ENCODE measurements at places on chromosomes 5 and 9.

GRCh38 chr5:120457839-120458507, 6.1 kb upstream of the PRR16 start:
- DNase-seq: no peak

GRCh38 chr5:128213340-128213739, 129.8 kb downstream of the SLC12A2 start:
- no peak for DNase-seq

DNA sequence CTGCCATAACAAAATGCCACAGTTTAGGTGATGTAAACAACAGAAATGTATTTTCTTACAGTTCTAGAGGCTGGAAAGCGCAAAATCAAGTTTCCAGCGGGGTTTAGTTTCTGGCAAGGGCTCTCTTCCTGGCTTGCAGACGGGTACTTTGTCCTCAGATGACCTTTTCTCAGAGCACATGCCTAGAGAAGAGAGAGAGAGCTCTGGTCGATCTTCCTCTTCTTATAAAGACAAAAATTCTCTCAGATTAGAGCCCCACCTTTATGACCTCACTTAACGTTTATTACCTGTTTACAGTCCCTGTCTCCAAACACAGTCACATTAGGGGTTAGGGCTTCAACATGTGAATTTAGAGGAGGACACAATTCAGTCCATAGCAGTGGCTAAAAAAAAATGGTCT, 119.7 kb downstream of the CETN3 start:
- no peak for DNase-seq

- no peak for DNase-seq
These were observed 307.8 kb downstream of the RAB3C start for GRCh38 chr5:58890701-58891085.

DNA sequence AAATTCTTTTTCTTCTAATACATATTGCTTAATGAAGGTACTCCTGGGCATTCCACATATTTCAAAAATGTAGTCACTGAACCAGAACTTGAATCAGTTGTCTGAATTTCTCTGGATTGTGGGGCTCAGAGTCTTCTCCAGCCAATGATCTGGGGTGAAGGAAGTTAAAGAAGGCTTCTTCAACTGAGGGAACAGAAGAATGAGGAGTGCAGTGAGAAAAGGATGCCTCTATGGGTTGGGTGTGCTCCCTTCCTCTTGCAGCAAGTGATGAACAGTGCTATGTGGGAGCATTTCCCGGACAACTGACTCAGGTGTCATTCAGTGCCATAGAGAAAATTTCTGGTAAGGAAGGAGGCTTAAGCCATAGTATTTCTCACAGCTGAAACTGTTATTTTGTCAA, 7.9 kb downstream of the LNPEP start:
- DNase-seq: no peak

GRCh38 chr9:107942856-107943255, 453.3 kb upstream of the KLF4 start:
- DNase-seq: no peak

DNA sequence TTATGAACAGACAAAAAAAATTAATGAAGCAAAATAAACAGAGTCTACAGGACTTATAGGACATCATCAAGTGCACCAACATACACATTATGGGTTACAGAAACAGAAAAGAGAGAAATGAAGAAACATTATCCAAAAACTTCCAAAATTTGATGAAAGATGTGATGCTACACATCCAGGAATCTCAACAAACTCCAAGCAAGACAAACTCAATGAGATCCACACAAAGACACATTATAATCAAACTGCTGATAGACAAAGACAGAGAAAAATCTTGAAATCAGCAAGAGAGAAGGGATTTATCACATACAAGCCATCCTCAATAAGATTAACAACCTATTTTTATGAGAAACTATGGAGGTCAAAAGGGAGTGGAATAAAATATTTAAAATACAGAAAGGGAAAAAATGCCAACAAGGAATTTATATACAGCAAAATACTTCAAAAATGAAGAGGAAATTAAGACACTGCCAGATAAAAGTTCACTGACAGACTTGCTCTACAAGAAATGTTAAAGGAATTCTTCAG, 101.0 kb downstream of the NR2F1-AS1 start:
- no peak for DNase-seq

DNA sequence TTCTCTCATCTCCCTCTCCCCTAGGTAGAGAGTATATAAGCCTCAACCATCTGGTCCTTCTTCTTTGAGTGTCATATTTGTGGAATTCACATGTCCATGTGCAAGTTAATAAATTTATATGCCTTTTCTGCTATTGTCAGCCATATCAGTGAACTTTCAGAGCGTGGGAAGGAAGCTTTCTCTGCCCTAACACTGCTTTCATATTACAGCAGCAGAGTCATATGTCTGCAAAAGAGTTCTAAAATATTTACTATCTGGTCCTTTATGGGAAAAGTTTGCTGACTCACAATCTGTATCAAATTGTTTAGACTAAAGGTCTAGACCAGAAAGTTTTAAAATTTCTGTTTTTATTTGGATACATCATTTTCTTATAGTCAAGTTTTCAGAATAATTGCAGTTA, 669.0 kb downstream of the LRRC70 start:
- DNase-seq: no peak

GRCh38 chr9:131366761-131367401, 27.0 kb upstream of the PRRC2B start:
- DNase-seq: no peak

- no peak for DNase-seq
These were observed 17.7 kb downstream of the TXNDC8 start for GRCh38 chr9:110319781-110320492.

- no peak for DNase-seq
These were observed 2.0 kb downstream of the CDC14B start for GRCh38 chr9:96617439-96618185.

GRCh38 chr9:107276966-107277710, 5.9 kb upstream of the RAD23B start:
- no peak for DNase-seq

GRCh38 chr5:134003064-134003816, 1.5 kb downstream of the VDAC1 start:
- DNase-seq: peak; percentile 26

GRCh38 chr5:131423056-131423455, 159.2 kb downstream of the CDC42SE2 start:
- no peak for DNase-seq

GRCh38 chr5:16690243-16690852, 73.6 kb upstream of the RETREG1 start:
- no peak for DNase-seq

DNA sequence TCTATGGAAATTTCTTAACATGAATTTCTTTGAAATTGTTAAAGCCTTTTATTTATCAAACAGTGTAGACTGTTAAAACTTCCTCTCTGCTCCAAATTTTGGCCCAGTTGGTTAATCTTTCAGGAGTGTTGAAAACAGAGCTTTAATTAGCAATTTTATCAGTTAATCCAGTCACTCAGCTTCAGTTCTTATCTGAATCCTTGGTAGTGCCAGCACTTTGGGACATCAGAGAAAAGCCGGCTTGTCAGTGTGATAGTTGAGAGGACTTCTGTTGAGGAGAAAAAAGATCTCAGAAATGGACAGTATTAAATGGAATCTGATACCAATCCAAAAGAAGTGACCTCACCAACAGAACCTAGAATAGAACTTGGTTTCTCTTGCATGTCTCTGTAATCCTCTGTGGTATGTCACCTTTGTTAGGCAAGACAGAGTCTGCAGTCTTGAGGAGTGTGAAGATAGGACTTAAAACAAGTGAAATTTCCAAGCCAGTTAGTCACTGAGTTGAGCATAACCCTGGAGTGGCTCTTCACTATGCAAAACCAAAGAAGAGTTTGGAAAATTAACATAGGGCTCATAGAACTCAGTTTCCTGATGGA, 251.8 kb downstream of the NNT start:
- no peak for DNase-seq

GRCh38 chr5:119179857-119180641, 109.2 kb downstream of the DMXL1 start:
- DNase-seq: no peak

DNA sequence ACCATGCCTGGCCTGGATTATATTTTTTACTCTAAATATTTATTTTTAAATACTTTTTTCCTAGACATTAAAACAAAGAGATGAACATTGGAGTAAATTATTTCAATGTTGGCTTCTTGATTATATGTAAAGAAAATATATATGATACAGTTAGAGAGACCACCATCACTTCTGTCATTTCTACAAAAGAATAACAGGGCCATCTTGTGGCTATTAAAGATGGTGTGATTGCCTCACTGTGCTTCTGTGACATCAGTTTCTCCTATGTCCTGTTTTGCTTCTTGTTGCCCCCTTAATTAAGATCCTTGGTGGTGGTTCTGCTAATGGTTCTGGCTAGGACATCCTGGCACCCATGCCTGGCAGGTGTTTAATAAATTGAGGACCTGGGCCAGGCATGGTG, 32.9 kb downstream of the NDFIP1 start:
- no peak for DNase-seq

- no peak for DNase-seq
These were observed 145.7 kb upstream of the ARRDC3 start for GRCh38 chr5:91528831-91529230.

DNA sequence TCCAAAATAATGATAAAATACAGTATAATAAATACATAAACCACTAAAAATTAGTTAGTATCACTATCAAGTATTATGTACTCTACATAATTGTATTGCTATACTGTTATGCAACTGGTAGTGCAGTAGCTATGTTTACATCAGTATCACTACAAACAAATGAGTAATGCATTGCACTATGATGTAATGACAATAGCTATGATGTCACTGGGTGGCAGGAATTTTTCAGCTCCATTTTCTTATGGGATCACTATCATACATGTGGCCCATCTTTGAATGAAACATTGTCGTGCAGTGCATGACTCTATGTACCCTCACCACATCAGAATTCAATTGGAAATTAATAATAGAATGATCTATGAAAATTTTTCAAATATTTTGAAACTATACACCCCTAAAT, 201.3 kb downstream of the MPDZ start:
- no peak for DNase-seq

DNA sequence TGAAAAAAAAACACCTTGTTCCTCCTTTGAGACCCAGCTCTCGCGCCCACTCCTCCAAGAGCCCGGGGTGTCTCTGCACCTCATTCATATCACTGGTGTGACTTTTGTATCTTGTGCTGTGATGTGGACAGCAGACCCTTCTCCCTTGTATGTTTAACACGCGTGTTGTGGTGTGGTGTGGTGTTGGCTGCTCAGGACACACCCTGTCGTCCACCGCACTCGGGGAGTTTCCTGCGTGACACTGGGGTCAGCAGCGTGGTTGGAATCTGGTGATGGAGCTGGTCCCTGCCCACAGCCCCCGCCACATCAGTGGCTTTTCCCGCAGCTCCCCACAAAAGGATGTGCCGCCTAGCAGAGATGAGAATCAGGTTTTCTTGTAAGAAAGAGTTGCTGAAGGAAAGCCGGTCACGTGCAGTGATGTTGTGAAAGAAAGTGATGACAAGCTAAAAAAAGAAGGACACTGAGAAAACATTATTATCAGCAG, 61.5 kb downstream of the TENT4A start:
- DNase-seq: no peak

DNA sequence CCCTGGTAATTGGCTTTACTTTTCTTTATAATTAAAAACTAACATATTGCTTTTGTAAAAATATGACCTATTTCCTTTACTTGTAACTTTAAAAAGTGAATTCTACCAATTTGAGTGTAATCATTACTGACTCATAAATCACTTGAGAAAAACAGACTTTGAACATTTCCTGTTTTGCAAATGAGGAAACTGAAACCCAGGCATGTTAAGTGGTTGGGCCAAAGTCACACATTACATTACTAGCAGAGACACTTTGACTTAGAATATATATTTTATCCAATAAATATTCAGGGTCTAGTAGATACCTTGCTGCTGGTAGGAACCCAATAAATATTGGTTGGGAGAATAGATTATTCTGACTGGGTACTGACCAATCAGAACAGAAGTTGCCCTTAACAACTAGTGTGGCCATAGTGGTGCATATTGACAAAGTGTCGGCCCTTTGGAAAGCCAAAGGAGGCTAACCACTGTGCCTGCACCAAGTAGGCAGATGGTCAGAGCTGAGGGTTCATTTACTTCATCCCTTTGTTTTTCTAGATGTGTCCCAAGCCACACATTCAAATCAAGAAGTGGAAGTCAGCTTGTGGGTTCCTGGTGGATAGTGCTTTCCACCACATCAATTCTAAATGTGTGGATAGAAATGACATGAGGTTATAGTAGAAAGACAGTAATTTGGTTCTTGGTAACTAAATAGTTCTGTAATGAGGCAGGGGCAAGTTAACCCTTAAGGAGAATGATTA, 365.1 kb upstream of the RIOK2 start:
- no peak for DNase-seq

- no peak for DNase-seq
These were observed 2.1 kb upstream of the SNAPC4 start for GRCh38 chr9:136402067-136402466.

DNA sequence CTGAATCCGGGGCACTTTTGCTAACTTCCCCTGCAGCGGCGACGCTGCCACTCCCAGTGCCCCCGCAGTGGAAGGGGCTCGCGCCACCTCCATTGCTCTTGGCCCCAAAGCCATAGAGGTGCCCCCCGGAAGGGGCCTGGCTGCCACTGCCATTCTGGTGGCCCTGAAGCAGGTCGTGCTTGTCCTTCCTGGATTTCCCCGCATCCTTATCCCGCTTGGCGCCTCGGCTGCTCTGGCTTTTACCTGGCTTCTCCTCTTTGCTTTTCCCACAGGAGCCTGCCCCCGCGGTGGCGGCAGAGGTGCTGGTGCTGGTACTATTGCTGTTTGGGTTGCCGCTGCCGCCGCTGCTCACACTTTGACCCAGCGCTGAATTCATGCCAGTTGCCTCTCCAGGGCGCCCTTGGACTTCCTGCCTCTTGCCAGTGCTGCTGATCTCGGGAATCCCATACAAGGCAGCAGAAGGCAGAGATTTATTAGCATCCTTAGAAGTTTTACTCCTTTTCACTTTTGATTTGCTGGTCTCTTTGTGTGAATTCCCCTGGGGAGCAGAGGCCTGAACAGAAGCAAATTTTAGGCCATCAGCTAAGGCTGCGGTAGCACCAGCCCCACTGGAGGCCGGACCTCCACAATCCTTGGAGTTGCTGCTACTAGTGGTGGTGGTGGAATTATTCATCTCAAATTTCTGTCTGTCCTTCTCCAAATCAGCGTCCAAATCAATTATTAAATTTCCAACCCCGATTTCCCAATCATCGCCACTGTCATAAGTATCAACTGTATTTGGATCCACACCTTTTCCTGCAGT, 2.1 kb downstream of the ZNF608 start:
- no peak for DNase-seq
